Thymus (tissue), 14 donors: ENCODE measurements at places on chromosomes 11 and 22.

DNA sequence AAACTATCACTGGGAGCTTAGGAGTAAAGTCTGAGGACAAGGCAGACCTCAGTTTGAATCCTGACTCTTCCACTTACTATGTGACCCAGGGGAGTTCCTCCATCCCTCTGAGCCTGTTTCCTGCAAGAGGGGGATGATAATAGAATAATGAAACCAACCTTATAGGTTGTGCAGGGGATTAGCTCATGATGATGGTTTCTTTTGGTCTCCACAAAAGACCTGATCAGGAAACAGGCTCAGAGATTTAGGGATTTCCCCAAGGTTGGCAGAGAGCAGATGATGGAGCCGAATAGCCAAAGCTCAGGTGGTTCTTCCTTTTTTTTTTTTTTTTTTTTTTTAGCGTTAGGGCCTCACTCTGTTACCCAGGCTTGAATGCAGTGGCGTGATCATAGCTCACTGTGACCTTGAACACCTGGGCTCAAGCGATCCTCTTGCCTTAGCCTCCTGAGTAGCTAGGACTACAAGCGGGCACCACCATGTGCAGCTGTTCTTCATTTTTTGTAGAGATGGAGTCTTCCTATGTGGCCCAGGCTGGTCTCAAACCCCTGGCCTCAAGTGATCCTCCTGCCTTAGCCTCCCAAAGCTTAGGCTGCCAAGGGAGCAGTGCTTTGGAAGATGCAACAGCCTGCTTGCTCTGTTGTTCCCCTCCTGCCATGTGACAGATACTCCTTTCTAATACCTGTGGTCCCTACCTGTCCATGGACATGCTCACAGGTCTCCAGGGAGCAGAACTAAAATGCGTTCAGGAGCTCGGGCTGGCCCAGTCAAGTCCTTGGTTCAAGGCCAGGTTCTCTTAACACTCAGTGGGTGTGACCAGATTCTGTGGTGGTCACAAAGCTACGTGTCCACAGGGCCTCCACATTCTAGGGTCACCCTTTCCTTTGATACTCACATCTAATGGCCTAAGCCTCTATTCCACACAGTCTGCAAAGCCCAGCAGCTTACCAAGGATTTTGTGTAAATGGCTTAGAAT, 22.3 kb downstream of the PATZ1 start:
- DNase-seq = no peak

GRCh38 chr11:117097389-117098268, 599 bp downstream of the SIK3 start:
- no peak for DNase-seq

DNA sequence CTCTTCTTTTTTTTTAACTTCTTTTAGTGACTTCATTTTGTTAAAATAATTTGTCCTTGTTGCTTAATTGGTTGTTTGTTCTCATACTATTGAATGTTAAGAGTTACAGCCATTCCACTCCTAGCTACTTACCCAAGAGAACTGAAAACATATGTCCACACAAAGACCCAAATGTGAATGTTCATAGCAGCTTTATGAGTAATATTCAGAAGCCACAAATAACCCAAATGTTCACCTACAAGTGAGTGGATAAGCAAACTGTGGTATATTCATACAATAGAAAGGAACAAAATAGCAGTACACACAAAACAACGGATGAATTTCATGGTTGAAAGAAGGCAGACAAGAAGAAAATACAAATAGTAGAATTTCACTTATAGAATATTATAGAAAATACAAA, 1.4 kb upstream of the OR4D11 start:
- no peak for DNase-seq

GRCh38 chr11:107999759-108000455, 8.8 kb upstream of the CUL5 start:
- no peak for DNase-seq

DNA sequence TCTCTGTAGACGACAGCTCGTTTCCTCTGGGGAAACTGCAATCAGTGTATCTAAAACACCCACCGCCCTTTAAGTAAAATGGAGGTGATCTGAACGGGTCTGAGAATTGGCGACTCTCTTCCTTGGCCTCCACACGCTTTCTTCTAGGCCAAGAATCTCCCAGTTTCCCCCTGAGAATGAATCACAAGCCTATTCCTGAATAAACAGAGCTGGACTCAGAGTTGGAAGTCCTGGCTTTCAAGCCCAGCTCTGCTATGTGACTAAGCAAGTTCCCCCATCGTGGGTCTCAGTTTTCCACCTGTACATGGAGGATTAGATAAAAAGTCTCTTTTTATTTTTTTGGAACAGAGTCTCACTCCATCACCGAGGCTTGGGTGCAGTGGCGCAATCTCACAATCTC, 200.4 kb downstream of the MN1 start:
- DNase-seq = no peak

DNA sequence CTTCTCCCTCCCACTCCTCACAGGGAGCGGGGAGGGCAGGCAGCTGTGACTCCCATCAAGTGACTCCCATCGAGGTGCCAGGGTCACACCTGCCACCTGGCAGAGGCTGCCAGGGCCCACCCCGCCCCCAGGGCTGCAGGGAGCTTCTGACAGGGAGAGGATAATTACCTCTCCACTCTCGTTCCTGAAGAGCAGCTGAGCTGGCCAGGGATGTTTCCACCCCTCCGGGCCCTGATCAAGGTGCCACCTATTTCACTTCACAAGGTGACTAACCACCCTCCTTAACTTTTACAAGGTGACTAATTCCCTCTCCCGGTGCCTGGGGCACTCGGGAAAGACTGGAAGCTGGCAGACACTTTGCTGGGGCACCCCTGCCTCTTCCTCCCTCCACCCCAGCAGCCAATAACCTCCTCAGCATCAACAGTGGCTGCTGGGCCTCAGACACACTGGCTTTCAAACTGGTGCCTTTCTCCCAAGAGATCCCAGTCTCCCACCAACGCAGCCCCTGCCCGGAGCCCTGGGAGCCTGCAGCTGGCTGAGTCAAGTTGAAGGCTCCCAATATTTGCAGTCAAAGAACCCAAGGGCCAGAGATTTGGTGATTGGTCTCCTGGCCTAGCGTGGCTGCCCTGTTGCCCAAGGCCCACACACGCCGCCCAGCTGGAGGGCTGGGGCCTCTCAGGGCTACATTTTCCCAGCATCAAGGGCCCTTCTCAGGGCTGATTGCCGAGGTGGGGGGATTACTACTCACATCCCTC, 22.0 kb upstream of the MYRF start:
- DNase-seq = no peak

DNA sequence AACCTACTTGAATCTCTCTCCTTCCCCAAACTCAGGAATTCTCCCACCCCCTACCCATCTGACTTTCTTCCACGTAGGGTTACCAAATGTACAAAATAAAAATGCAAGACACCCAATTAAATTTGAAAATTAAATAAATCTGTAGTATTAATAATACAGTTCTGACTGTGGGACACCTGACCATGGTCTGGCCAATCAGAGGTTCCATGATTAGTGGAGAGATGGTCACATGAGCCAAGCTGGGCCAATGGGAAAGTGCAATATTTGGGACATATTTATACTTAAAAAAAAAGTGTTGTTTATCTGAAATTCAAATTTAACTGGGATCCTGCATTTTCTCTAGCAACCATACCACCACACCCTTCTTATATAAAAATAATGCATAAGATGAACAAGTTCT, 29.8 kb upstream of the ASPHD2 start:
- DNase-seq = no peak

DNA sequence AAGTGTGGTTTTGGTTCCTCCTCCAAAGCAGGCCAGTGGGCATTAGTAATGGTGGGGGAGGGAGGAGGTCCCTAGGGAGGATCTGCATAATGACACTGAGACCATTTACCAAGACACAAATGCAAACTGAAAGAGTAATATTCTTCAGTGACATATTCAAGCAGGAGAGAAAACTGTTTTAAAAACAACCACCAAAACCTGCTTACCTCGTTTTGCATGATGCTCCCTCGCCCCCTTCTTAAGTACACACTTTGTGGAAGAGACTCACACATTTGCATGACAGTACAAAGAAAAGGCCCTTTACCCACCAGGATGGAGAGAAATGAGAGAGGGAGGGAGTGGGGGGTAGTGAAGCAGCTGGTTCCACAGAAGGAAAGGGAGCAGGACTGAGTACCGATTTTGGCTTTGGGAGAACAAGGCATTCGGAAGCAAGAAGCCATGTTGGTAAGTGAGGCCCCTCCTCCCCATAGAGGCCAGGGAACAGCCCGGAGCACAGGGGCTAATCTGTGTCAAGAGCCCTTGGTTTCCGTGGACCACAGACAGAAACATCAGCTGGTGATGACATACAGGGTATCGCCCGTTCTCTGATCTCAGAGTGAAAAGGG, 13.0 kb upstream of the OPCML start:
- no peak for DNase-seq
